NCI-H446 (cell line): ENCODE measurements at places on chromosomes 4 and X.

DNA sequence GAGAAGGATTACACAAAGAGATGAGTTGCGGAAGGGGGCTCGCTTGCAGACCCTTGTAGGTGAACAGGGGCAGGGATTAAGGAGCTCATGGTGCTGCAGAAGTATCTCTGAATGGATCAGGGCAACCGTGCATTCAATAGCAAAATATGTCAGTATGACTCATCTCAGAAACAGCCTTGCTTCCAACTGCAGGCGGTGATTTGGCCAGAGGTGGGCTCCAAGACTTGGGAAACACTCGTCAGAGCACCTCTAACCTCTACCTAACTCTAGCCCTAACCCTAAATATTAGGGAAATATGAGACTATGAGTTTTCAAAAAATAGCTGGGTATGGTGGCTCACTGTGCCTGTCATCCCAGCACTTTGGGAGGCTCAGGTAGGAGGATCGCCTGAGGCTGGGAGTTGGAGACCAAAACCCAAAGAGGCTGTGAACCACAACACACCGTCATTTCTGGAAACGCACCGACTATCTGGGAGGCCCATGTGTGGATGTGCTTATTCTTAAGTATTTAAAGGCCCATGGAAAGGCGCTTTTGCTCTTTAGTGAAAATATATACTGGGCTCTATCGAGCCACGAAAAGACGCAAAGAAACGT lies 102.6 kb downstream of the DHRSX start:
- DNase-seq: no peak

GRCh38 chr4:15598644-15599043 lies 56.5 kb downstream of the FBXL5 start:
- DNase-seq: no peak

GRCh38 chr4:159837071-159837470 lies 734.2 kb downstream of the RAPGEF2 start:
- no peak for DNase-seq

- DNase-seq: no peak
Observed at GRCh38 chr4:104352211-104352610, 142.5 kb downstream of the CXXC4 start.

DNA sequence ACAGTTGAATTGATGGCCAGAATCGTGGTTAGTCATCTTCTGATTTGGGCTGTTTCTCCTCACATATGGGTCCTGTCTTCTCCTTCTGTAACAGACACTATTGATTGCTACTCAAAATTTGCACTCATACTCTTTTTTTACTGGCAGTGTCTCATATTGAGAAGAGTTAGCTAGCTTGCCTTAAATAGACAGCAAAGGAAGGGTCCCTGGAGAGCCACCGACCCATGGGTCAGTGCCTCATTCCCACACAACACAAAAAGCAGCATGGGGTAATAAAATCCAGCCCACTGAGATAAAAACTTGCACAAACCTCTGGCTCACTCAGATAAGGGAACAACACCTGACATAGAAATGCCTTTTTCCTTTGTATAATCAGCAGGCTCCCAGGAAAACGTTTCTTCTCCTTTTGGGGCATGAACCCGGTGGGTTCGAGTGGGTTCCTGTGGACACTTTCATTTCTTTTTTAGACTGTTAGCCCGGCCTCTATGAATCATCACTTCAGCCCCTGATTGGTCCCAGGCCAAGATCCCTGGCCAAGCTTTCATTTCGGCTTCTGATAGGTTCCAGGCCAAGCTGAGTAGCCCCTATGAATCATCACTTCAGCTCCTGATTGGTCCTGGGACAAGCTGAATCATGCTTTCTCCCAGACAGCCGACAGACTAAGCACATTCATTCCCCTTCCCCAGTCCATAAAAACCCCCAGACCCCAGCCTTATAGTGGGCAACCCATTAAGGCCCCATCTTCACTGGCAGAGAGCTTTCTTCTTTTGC lies 408.1 kb downstream of the DCAF12L2 start:
- no peak for DNase-seq

- DNase-seq: no peak
Observed at GRCh38 chr4:10105421-10105820, 11.2 kb downstream of the WDR1 start.

DNA sequence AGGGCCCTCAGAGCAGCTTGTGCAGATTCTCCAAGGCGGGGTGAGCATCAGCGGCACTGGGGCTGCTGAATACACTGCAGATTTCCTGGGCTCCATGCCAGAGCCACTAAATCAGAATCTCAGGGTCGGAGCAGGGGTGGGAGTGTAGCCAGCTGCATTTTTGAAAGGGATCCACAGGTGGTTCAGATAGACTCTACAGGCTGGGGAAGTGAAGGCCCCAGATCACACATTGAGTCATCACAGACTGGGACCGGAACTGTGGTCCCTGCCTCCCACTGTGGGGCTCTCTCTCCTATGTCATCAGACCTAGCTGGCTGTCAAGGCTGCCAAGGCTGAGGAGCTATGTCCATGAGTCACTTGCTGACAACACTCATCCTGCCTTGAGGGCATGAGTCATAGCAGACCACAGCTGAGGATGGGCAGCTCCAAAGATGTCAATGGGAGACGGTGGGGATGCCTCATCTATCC lies 162.3 kb upstream of the MAMLD1 start:
- peak; percentile 60 for DNase-seq

GRCh38 chr4:135210341-135210740 lies 1008.8 kb upstream of the PABPC4L start:
- DNase-seq: no peak

GRCh38 chrX:55335296-55335695 lies 70.6 kb upstream of the PAGE3 start:
- DNase-seq: no peak

DNA sequence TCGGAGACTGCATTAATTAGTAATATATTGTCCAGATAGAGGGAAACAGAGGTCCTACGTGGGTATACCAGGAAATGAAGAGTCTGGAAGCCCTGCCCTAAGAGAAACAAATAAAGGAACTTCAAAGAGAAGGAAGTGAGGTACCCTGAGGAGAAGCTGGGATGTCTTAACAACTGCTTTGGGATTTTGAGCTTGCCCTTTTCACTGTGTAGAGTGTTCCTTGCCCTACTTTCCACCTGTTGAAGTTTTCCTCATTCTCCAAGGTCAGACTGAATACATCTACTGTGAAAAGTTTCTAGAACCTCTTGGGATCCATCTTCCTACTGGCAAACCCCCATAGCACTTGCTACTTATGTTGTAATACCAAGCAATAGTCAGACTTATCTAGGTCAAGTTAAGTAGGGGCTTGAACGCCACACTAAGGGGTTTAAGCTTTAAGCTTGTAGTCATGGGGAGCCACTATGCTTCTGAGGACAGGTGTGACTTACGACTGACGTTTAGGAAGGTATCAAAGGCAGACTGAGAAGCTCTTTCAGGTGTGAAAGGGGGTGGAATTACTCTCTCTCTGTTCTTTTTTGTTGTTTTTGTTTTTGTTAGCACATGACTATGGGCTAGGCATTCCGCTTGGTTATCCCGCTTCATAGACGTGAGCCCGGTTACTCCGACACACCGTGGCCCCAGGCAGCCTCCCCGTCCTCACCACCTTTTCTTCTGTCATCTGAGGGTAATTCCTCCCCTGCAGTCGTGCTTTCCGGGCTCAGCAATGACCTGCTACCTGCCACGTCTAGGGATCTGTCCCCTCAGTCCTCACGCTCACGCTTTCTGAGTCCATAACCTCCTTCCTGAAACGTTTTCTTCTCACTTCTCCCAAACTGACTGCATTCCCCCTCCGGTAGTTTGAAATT lies 959 bp upstream of the REST start:
- DNase-seq: no peak

DNA sequence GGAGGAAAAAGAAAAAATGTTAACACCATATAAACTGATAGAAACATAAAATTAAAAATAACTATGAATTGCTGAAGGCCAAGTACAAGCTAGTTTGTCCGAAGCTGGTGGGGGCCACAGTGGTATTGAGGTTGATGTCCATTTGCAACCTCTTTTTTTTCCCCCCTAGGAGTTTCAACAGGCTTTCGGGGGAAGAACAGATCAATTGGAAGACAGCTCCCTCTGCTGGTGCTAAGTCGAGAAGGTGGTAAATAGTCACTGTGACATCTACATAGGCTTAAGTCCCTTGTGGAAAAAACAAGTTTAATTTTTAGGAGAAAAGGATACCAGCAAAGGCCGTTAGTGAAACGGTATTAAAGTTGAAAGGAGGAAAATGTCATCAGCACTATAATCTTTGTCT lies 115.7 kb upstream of the ZXDA start:
- peak; percentile 35 for DNase-seq

DNA sequence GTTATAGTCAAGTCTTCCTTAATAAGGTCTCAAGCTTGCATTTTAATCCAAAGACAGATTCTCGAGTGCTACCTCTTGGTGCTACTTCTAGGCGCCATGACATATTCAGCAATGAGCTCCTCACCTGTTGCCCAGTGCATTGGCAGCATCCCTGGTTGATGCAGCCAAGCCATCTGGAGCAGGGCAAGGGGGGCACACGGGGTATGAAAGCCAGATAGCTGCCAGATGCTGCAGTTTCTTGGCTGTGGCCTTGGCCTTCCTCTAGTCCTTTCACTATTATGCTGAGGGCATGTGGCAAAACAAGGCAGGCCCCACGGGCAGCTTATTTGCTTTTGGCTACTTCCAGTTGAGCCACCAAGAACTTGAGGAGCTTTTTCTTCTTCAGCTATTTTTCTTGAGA lies 168.6 kb upstream of the PGRMC2 start:
- peak; percentile 84 for DNase-seq

DNA sequence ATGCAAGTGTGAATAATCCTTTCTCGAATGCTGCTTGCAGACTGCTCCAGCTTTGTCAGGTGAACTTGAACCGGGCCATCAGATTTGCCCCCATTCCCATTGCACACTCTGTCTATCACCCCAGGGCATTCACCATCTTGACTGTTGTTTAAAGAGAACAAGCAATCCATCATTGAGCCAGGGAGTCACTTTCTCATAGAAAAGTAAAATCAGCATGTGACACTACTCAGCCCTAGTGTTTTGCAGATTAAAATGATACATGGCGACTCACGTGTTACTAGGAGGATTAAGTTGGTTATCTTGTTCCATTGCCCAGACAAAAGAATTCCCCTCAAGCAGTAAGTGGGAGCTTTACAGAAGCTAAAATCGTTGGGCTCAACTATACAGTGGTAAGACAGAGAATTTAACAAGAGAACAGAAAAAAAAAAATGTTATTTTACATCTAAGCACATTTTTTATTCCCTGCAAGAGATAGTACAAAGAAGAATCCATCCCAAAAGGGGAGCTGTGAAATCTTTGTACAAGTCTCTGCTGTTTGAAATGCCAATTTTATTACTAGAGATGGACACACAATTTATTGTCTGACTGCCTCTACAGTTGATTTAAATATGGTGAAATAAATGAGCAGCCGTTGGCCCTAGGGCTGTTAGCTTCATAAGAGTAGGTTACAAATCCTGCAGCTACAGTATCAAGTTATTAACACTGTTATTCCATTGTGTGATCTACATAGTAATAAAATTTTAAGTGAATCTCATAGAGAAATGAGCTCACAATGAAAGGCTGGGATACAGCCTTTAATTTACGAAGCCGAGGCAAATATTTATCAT lies 67.5 kb downstream of the NEUROG2 start:
- no peak for DNase-seq

DNA sequence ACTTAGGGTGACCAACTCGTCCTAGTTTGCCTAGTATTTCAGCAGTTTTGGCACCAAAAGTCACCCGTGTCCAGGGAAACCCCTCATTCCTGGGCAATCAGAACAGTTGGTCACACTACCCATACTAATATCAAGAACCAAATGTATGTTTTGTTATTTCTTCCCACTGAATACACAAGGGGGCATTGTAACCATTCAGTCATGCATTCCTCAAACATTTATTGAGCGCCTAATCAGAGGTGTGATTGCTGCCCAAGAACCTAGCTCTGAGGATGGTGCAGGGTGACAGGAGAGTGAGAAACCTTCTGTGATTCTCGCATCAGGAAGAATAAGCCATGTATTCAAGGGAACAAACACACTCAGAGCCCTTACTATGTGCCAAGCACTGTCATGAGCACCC lies 69.8 kb upstream of the RAI2 start:
- DNase-seq: no peak

DNA sequence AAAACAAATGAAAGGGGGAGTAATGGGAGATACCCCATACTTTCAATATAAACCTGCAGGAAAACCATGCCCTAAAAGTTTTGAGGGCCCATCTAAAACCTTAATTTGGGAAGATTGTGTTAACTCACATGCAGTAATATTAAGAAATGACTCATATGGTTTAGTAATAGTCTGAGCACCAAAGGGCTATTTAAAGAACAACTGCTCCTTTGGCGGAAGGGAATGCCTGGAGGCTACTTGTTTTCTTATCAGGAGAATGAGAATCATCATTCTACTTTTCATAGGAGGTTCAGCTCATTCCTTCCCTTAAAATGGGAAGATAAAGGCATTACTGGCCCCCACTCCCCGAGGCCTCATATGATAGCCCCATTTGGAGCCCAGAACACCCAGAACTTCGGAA lies 47.6 kb downstream of the SPIN3 start:
- no peak for DNase-seq

DNA sequence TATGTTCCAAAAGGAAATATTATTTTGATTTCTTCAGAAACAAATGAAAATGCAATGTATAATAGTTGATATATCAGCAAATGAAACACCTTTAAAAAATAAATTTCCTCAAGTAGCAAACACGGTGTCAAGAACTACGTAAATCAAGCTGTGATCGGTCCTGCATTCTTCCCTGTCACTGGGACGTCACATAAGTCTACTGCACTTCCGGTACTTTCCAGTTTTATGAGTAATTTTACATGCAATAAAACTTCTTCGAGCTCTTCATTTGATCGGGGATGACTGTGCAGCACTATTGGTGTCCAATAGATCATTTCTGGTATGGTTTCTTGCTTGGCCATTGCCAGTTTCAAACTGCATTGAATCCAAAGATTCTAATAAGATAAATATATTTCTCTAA lies 114.0 kb upstream of the VEGFC start:
- no peak for DNase-seq

DNA sequence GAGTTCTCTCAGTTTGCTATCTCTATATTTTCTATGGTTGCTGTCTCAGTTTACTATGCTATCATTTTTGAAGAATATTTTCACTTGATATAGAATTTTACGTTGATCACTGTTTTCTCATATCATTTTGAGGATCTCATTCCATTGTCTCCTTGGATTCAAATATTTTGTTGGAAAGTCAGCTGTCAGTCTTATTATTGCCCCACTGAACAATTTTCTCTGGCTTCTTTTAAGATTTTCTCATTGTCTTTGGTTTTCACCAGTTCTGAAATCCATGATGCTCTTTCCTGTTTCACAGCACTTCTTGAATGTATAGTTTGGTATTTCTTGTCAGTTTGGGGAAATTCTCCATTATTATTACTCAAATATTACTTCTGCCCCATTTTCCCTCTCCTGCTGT lies 81.1 kb downstream of the ENPP6 start:
- DNase-seq: no peak

GRCh38 chr4:87029356-87029755 lies 94.5 kb downstream of the AFF1 start:
- DNase-seq: no peak
